Anterior cingulate cortex (tissue), 58 donors: ENCODE measurements at places on chromosomes 4 and X.

- no peak for DNase-seq
Observed at GRCh38 chr4:15612136-15612535, 43.0 kb downstream of the FBXL5 start.

DNA sequence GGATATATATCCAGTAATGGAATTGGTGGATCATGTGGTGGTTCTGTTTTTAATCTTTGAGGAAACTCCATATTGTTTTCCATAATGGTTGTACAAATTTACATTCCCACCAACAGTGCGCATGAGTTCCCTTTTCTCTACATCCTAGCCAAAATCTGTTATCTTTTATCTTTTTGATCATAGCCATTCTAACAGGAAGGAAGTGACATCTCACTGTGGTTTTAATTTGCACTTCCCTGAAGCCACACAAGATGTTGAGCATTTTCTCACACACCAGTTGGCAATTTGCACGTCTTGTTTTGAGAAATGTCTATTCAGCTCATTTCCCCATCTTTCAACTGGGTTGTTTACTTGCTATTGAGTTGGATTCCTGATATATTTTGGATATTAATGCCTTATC, 194.9 kb downstream of the CBLL2 start:
- DNase-seq = no peak

GRCh38 chrX:100687128-100687527, 43.1 kb downstream of the SRPX2 start:
- DNase-seq = no peak

DNA sequence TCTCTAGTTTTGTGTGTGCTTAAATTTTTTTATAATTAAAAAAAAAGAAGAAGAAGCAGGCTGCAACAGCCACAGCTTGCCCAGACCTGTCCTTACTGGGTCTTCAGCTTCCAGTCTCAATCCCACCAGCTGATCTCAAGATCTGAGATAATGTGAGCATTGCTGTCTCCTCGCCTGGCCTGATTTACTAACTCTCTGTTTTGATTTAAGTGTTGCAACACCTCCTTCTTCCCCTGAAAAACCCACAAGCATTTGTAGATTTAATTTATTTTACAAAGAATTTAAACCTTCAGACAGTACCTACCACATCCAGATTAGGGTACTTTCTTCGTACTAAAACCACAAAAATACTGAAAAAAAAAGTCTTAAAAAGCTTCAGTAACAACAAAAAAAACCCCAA, 38.0 kb downstream of the FAM241A start:
- no peak for DNase-seq

DNA sequence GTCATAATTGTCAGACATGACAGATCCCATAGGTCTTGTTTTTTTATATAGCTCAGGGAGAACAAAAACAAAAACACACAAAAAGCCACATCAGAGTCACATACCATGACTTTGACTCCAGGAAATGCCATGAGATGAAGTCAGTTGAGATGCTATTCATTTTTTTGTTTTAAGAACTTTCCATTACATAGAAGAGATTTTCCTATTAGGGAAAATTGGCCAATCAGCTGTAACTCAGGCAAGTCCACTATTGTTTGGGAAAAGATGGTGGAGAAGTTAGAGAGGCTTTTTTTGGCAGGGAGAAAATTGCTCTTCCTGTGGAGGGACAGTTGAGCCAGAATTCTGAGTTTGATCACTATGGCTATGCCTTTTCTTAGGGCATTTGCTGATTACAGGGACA, 72.6 kb downstream of the SMARCA5 start:
- no peak for DNase-seq

- DNase-seq = no peak
Observed at GRCh38 chr4:184860018-184860779, 34.4 kb upstream of the ACSL1 start.

- no peak for DNase-seq
Observed at GRCh38 chr4:177803151-177803550, 360.9 kb upstream of the AGA start.

DNA sequence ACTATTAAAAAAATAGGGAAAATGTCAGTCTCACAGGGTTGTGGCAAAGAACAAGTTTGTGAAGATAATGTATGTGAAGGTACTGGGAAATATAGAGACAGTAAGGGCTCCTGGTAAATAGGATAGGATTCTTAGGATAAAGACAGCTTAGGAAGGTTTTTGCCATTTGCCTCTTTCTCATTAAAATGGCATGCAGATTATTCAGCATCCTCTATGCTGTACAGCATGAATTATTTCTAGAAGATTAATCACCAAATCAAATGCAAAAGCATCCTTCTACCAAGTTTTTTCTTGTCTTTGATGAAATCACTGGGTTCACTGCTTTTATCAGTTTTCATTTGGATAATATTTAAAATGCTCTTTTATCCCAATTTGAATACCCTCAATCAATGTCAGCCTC, 142.8 kb downstream of the NDST3 start:
- DNase-seq = no peak

- no peak for DNase-seq
Observed at GRCh38 chr4:77773101-77773500, 46.1 kb downstream of the CNOT6L start.

DNA sequence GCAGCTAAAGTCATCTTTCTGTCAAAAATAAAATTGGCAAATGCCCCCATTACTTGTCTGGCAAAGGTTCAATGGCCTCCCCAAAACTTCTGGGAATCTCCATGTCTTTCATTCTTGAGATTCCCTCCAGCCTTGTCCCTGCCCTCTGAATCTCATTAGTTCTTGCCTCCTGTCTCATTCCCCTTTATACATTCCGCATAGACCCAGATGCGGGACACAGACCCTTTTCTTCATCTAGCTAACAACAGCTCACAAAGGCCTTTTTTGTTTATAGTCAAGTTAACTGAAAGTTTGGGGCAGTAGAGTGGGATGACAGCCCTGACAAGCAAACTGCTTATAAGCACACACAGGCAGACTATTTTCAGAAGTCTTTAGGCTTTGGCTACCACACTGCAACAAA, 306.1 kb upstream of the FAM241A start:
- peak; percentile 9 for DNase-seq

GRCh38 chr4:81808011-81808672, 336.4 kb upstream of the RASGEF1B start:
- no peak for DNase-seq

DNA sequence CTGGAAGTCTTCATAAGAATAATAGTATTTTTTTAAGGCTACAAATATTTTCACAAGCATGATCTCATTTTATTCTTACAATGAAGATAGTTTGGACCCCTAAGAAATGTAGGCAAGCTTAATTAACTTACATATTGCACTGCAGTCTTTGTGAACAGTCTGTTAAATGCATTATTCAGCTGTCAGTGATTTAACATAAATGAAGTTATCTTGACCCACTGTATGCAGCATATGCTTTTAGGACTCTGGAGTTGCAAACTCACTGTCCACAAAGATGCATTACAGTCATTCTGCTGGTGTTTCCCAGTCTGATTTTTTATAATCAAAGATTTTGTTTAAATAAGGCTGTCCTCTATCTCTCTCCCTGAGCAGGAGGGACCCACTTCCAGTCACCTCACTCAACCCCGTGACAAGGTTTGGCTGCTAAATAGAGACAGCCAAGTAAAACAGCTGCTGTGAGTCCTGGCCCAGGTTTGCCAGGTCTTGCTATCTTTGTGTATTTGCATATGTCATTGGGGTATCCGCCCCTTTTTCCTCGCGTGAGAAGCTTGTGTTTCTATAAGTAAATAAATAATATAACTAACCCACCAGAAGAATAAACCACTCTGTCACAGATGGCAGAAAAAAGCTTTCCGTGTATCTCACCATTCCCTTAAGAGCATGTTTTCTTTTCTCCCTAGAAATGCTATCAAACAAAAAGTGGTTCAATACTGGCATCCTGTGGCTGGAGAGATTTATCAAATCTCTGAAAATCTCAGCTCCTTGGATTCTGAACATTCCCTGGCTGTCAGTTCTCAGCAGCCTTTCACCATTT, 67.0 kb downstream of the SLC7A11 start:
- DNase-seq = no peak

GRCh38 chrX:146707781-146708180, 101.8 kb upstream of the CXorf51B start:
- DNase-seq = no peak

DNA sequence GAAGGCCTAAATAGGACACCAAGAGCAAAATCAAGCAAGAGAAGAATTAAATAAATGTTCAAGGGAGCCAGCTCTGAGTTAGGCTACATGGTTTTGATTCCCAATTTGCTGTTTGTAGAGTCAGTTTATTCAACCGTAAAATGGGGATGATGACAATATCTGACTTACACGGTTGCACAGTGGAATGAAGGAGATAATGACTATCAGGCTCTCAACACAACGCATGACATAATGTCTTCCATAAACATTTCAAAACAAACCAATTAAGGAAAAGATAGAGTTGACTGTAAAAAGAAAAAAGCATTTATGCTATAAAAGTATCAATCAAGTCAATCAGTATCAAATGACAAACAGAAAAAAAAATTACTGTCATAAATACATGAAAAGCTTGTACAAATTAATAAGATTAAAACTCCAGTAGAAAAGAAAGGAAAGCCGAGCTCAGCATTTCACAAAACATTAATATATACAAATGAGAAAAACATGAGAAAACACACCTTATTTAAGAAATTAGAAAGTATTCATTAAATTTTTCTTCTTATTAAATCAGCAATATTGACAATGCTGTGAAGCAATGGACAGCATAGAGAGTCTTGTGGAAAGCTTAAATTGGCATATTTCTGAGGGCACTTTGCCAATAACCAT, 179.0 kb downstream of the SCFD2 start:
- DNase-seq = no peak

GRCh38 chrX:10083809-10084208, 73.0 kb upstream of the CLCN4 start:
- no peak for DNase-seq

DNA sequence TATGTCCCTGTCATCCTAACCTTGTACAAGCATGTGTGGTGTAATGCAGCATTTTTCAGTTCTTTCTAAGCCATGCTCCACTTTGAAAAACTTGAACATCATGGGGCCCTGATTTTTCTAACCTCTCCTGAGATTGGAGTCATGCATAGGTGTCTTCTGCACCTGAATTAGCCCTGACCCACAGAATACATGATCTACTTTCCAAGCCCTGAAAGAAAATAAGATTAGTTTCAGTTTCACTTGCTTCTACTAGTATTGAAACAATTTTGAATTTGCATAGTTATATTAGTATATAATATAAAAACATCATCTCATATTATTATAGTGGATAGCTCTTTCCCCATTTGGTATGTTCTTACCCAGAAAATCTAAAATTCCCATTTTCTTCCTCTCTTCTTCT, 178.2 kb downstream of the HS3ST1 start:
- no peak for DNase-seq

DNA sequence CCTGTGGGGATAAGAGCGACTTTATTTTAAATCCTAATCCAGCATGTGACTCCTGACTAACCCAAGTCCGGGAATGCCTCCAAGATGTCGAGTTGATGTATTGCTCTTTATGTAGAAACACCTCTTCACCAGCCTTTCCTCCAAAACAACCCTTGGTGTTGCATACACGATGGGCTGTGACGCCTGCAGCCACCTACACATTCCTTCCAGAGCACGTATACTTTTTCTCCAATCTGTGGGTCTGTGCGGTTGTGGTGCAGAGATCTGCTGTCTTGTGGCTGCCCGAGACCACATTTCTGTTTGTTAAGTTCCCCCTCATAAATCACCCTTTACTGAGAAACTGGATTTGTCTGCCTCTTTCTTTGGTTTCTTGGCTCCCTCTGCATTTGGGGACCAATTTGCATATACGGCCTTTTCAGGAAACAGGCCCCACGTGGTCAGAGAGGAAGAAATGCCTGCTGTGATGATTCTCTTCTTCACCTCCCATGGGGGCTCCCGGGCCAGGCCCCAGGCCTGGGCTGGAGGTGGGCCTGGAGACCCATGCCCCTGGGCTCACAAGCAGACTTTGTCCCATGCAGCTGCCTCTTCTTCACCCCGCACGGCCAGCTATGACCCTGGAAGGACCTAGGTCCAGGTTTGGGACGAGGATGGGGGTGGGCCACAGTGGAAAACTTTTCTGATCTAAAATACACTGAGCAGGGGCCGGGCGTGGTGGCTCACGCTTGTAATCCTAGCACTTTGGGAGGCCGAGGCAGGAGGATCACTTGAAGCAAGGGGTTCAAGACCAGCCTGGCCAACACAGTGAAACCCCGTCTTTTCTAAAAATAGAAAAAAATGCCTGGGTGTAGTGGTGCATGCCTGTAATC, 21.4 kb upstream of the AFAP1 start:
- no peak for DNase-seq

- DNase-seq = no peak
Observed at GRCh38 chr4:21982087-21982486, 33.5 kb upstream of the KCNIP4 start.

- no peak for DNase-seq
Observed at GRCh38 chr4:15945516-15945915, 7.0 kb upstream of the FGFBP1 start.

DNA sequence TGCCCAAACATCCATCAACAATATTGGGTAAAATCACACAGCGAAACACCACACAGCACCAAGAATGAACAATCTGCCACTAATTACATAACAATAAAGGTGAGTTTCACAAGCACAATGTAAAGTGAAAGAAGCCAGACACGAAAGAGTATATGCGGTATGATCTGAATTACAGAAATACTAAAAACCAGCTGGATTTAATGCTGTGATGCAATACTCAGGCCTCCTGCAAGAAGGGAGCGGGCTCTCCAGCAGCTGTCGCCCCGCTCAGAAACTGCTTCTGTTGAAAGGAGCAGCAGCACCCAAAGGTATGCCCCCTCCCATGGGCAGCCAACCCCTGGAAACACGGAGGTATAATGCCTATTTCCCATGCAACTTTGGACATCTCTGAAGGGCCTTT, 77.0 kb downstream of the PAPSS1 start:
- no peak for DNase-seq

GRCh38 chr4:133081246-133081645, 67.8 kb upstream of the PCDH10 start:
- no peak for DNase-seq

DNA sequence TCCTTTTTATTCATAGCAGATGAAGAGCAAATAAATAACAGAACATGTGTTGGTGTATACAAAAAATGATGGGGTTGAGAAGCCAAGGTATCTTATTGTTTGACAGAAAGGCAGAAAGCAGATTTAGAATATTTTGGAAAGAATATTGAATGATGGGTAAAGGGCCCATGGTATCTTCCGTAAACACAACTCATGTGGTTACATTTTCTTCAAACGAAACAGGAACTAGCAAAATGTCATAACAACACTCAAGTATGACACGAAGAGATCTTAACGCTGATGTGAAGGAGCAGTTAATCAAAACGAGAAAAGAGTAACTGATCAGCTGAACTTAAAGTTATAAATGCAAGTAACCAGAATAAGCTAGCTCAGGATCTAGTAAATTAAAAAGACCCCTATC, 195.7 kb upstream of the GK2 start:
- DNase-seq = no peak
